ENCODE measurements at places on chromosomes 16 and 17. TPM values are rescaled to one million over a fixed set of nuclear protein-coding genes. Genes with fewer than 3 reads are reported as not detected.

GRCh38 chr16:751152-752006, 9.2 kb upstream of the MSLN start:
- H3K27me3 ChIP-seq: no peaks in the 10 kb centered on the region
- no peaks in the 10 kb centered on the region for H3K36me3 ChIP-seq
- H3K4me3 ChIP-seq: no peak overlapping the region
- no peak overlapping the region for H3K27ac ChIP-seq
- DNase-seq: no peak

Gene CHRNE
- not detected for total RNA-seq

GRCh38 chr16:76970087-76970744, 220.8 kb upstream of the MON1B start:
- no peak overlapping the region for H3K4me3 ChIP-seq
- no peak overlapping the region for H3K27ac ChIP-seq
- no peaks in the 10 kb centered on the region for H3K27me3 ChIP-seq
- H3K36me3 ChIP-seq: no peaks in the 10 kb centered on the region

Gene CA4
- 35.3 TPM for total RNA-seq

GRCh38 chr17:32143527-32143870, 1.2 kb downstream of the RHOT1 start:
- peak overlapping the region; percentile 1 for H3K27ac ChIP-seq
- H3K4me1 ChIP-seq: no peaks in the 10 kb centered on the region
- no peaks in the 10 kb centered on the region for H3K27me3 ChIP-seq
- no peak for DNase-seq

- H3K36me3 ChIP-seq: no peaks in the 10 kb centered on the region
- no peak overlapping the region for H3K4me3 ChIP-seq
- H3K27ac ChIP-seq: no peak overlapping the region
- DNase-seq: no peak
- no peaks in the 10 kb centered on the region for H3K4me1 ChIP-seq
These were observed 234.1 kb upstream of the MON1B start for GRCh38 chr16:76956841-76957240.

GRCh38 chr16:77406680-77407079, 28.2 kb downstream of the ADAMTS18 start:
- no peak overlapping the region for H3K27ac ChIP-seq
- no peaks in the 10 kb centered on the region for H3K36me3 ChIP-seq
- no peaks in the 10 kb centered on the region for H3K27me3 ChIP-seq
- no peaks in the 10 kb centered on the region for H3K4me1 ChIP-seq

GRCh38 chr17:51000835-51001638, 119.6 kb downstream of the SPAG9 start:
- no peaks in the 10 kb centered on the region for H3K27me3 ChIP-seq
- no peak for DNase-seq
- H3K4me1 ChIP-seq: no peaks in the 10 kb centered on the region
- peak overlapping the region; percentile 24 for H3K27ac ChIP-seq
- H3K4me3 ChIP-seq: no peak overlapping the region

Gene NOMO2
- 110 TPM for total RNA-seq

Gene TEKT1
- not detected for total RNA-seq

GRCh38 chr17:77999413-78000173, 41.1 kb downstream of the TNRC6C start:
- peaks cover 41% of the 10 kb centered on the region for H3K4me1 ChIP-seq
- no peak for DNase-seq
- H3K27me3 ChIP-seq: no peaks in the 10 kb centered on the region
- H3K27ac ChIP-seq: peak overlapping the region; percentile 8

Gene PMM2
- total RNA-seq: 17.9 TPM

DNA sequence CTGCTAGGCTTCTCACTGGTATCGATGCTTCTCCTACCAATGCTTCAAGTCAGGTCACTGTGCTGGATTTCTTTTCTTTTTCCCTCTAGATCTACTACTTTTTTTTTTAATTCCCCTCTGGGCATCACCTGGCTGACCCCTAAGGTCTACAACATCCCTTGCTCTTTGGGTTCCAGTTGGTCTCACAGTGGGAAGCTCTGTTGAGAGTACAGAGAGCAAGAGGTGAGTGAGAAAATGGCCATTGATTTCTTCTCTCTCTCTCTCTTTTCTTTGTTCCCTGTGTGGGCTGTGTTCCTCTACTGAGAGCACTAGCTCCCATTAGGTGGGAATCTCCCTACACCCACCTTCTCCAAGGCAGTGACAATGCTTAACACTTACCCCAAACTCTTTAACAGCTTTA, 413.4 kb downstream of the KCNJ2 start:
- H3K4me1 ChIP-seq: no peaks in the 10 kb centered on the region
- H3K36me3 ChIP-seq: no peaks in the 10 kb centered on the region
- no peak overlapping the region for H3K27ac ChIP-seq
- no peak for DNase-seq
- H3K27me3 ChIP-seq: no peaks in the 10 kb centered on the region
- no peak overlapping the region for H3K4me3 ChIP-seq

GRCh38 chr17:59550703-59551102, 14.7 kb upstream of the DHX40 start:
- H3K36me3 ChIP-seq: no peaks in the 10 kb centered on the region
- no peak for DNase-seq
- H3K27ac ChIP-seq: no peak overlapping the region
- H3K27me3 ChIP-seq: no peaks in the 10 kb centered on the region
- H3K4me3 ChIP-seq: no peak overlapping the region

Gene CA5A
- total RNA-seq: not detected

DNA sequence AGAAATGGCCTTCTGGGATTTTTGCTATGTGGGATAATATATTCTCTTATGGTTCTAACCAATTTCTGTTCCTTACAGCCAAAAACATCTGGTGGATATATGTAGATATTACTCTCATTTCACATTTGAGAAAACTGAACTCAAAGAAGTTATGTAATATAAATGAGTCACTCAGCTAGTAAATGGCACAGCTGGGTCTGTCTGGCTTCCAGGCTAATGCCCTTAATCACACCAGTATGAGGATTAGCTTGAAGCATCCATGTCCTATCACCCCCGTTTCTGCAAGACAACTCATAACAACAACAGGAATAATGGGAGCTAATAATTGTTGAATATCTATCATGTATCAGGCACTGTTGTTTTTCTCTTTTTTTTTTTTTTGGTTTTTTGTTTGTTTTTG, 34.4 kb upstream of the USP7 start:
- H3K27ac ChIP-seq: no peak overlapping the region
- H3K27me3 ChIP-seq: no peaks in the 10 kb centered on the region
- no peak overlapping the region for H3K4me3 ChIP-seq
- H3K4me1 ChIP-seq: no peaks in the 10 kb centered on the region

- H3K27me3 ChIP-seq: no peaks in the 10 kb centered on the region
- peaks cover 61% of the 10 kb centered on the region for H3K36me3 ChIP-seq
- no peaks in the 10 kb centered on the region for H3K4me1 ChIP-seq
- no peak for DNase-seq
These were observed 27.8 kb downstream of the ZNF750 start for GRCh38 chr17:82812058-82812457.

DNA sequence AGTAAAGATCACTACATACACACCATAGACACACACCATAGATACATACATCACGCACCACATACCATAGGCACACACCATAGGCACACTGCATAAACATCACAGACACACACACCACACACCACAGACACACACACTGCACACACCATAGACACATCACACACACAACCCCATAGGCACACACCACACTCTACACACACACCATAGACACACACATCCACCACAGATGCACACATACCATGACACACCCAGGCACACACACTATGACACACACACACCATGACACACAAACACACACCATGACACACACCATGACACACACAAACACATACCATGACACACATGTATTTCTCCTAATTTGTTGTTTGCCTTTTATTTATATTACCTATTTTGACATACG, 14.1 kb downstream of the TBC1D16 start:
- no peaks in the 10 kb centered on the region for H3K36me3 ChIP-seq
- no peak overlapping the region for H3K27ac ChIP-seq
- H3K4me3 ChIP-seq: no peak overlapping the region
- H3K27me3 ChIP-seq: no peaks in the 10 kb centered on the region
- peaks cover 3% of the 10 kb centered on the region for H3K4me1 ChIP-seq
- DNase-seq: no peak

- no peak overlapping the region for H3K4me3 ChIP-seq
- no peaks in the 10 kb centered on the region for H3K27me3 ChIP-seq
- DNase-seq: no peak
- H3K36me3 ChIP-seq: no peaks in the 10 kb centered on the region
- no peaks in the 10 kb centered on the region for H3K4me1 ChIP-seq
These were observed 574.1 kb upstream of the CDH8 start for GRCh38 chr16:62610291-62610690.

Gene CTRB2
- total RNA-seq: not detected

DNA sequence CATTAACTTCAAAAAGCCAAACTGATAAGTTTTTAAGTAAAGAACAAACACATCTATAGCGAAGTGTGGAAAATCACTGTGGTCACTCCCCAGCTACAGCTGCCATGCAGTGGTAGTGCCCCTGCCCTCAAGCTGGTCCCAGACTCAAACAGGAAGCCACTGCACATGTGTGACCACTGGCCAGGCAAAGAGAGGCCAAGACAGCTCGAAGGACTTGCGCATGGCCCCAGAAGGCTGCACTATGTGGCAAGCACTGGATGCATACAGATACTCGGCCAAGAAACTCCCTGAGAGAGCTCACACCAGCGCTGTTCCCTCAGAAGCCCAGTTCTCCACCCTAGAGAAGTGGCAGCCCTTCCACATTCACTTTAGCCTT, 82.4 kb downstream of the ANKRD11 start:
- no peak for DNase-seq
- H3K27me3 ChIP-seq: no peaks in the 10 kb centered on the region
- H3K4me3 ChIP-seq: no peak overlapping the region
- peaks cover 49% of the 10 kb centered on the region for H3K4me1 ChIP-seq
- H3K27ac ChIP-seq: peak overlapping the region; percentile 34

DNA sequence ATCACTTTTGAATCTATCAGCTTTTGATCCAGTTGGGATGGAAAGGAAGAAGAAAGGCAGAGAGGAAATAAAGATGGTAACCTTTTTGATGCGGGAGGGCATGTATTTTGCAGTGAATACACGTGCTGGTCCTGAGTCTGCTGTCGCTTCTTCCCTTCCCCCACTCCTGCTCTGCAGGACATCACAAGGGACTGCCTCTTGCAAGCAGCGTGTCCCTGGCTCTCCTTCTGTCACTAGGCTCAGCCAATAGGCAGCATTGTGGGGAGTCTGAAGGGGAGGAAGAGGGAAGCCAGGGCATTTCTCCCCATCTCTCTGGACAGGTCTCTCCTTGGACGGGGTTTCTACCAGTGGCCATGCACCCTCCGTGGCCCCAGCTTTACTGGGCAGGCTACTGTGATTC, 15.7 kb upstream of the WFDC1 start:
- DNase-seq: no peak
- H3K27me3 ChIP-seq: no peaks in the 10 kb centered on the region
- H3K27ac ChIP-seq: no peak overlapping the region
- H3K4me1 ChIP-seq: no peaks in the 10 kb centered on the region
- no peak overlapping the region for H3K4me3 ChIP-seq
- no peaks in the 10 kb centered on the region for H3K36me3 ChIP-seq

Gene CRHR1
- total RNA-seq: not detected

DNA sequence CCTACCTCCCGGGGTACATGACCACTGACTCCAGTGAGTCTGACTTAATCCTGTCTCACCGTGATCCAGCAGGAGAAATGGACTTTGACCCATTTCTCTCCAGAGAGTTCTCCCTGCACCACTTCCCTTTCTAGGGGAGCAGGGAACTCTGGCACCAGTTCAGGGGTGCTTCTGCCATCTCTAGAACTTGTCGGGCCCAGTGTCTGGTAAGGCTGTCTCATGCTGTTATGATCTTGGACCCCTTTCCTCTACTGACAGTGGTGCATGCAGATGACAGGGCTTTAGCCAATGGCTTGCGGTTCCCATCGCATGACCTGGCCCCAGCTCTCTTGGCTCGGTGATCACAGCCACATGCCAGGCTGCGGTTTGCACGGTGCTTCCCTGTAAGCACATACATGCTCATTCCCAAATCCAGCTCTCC, 62.0 kb downstream of the SLC39A11 start:
- no peak overlapping the region for H3K4me3 ChIP-seq
- no peaks in the 10 kb centered on the region for H3K27me3 ChIP-seq
- DNase-seq: no peak
- peaks cover 12% of the 10 kb centered on the region for H3K36me3 ChIP-seq

DNA sequence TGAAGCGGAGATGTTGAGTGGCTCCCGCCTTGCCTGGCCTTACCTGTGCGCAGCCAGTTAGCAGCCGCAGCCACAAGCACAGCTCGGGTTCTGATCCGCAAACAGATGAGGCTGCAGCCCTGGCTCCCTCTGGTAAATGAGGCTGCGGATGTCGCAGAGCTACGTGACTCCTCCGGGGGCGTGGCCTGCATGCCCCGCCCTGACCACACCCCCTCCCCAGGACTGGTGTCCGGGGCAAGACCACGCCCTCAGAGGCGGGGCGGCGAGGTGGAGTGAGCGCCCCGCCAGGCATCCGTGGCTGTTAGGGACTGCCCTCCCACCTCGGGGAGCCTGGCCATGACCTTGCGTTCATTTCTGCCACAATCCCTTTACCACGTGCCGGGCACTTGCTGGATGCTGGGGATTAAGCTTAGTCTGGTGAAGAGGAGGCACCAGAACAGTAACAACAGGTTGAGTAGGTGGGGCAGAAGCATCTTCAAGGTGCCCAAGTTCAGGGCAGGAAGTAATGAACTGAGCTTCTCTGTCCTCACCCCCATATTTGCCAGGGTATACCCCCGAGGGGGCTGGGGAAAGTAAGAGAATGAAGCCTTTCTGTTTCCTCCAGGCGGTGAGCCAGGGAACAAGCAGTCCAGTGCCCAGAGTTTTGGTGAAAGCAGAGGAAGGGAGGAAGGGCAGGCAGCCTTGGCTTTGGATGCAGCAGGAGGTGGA, at the start of gene ALDOC:
TSS of gene ALDOC (minus strand) at position 138 of the 708 bp plus-strand sequence. CDS start 1,363 bp downstream, outside the sequence.
- H3K27me3 ChIP-seq: no peaks in the 10 kb centered on the region
- peak within 1 kb of the TSS; percentile 47 for H3K4me3 ChIP-seq
- H3K4me1 ChIP-seq: peaks cover 14% of the 10 kb centered on the region
- peak; percentile 98 for DNase-seq
- peak within 1 kb of the TSS; percentile 38 for H3K27ac ChIP-seq

- H3K27me3 ChIP-seq: no peaks in the 10 kb centered on the region
- no peak for DNase-seq
- no peak within 1 kb of the TSS for H3K4me3 ChIP-seq
- H3K4me1 ChIP-seq: peaks cover 3% of the 10 kb centered on the region
- peaks cover 30% of the 10 kb centered on the region for H3K36me3 ChIP-seq
These were observed at the start of gene CTRL for GRCh38 chr16:67931712-67932461. Gene CTRL, minus strand, starts transcription at chr16:67931862. Its CDS starts 10 bp downstream, at chr16:67931852.

GRCh38 chr16:10852286-10852685, 24.7 kb upstream of the CIITA start:
- DNase-seq: no peak
- H3K4me1 ChIP-seq: no peaks in the 10 kb centered on the region
- no peak overlapping the region for H3K27ac ChIP-seq
- H3K36me3 ChIP-seq: no peaks in the 10 kb centered on the region
- H3K27me3 ChIP-seq: no peaks in the 10 kb centered on the region
- no peak overlapping the region for H3K4me3 ChIP-seq

Gene PIRT
- not detected for total RNA-seq

Gene SYNGR3
- total RNA-seq: 0.32 TPM

Gene WDR90
- total RNA-seq: 50.0 TPM

Measured in ascending aorta (tissue), 2 donors.